Panc1 (cell line): ENCODE measurements at places on chromosomes 2 and 18. TPM values are rescaled to one million over a fixed set of nuclear protein-coding genes. Genes with fewer than 3 reads are reported as not detected.

DNA sequence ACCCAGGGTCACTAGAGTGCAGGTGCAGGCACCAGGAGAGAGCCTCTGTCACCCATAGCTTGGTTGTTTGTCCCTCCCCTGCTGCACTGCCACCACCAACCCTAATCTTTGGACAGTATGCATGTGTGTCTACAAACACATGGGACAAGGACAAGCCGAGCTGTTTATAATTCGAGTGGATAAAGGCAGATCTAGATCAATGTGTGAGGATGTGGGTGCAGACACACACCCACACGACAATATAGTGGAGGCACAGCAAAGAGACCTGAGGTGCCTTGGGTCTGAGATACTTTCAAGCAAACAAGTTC lies 199.2 kb downstream of the TNS1 start:
- no peak for DNase-seq

GRCh38 chr2:169761251-169761969 lies 27.8 kb downstream of the KLHL23 start:
- no peak for DNase-seq

- no peak for DNase-seq
These were observed 168.0 kb downstream of the CERS6 start for GRCh38 chr2:168624028-168624427.

DNA sequence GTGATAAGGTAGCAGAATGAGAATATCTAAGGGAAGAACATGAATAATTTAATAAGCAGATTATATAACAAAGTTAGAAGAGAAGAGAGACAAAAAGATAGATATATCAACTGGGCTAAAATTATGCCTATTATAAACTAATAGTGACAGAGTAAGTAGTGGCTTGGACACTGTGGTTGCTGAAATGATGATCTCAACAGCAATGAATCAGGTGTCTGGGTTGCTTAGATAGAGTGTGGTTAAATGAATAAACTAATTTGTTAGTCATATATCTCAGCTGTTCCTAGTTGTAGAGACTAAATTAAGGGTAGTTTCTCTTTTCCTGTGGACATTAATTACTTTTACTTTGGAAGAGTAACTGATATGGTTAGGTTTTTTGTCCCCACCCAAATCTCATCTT lies 1485.4 kb upstream of the CELF4 start:
- DNase-seq, result no peak

DNA sequence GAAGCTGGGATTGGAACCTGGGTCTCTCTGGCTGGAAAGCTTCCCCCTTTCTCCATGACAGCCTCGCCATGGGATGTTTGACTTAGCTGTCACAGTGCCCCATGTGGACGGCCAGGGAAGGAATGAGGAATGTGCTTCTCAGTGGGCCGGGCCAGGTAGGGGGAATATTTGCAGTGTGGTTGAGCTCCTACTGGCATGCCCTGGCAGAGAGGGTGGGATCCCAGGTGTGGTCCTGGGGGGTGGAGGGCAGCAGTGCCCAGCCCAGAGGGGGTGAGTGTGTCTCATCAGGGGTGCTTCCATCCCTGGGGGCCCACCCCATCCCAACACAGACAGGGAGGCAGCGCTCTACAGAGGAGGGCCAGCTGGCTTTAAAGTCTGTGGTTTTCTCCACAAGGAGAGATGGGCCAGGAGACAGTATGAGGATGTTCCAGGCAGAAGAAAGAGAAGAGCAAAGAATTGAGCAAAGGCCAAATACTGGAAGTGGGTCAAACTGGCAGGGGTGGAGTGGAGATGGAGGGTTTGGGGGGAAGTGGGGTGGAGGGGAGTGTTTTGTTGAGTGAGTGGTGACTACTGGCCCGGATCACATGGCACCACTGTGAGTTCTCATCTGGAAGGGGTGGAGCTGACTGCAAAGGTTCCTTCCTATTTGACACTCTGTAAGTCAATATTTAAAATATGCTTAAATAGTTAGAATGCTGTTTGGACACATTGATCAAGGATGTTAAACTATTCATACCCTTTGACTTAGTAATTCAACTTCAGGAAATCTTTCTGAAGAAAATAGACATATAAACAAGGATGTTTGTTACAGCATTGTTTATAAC lies 94.0 kb downstream of the MYCN start:
- no peak for DNase-seq

DNA sequence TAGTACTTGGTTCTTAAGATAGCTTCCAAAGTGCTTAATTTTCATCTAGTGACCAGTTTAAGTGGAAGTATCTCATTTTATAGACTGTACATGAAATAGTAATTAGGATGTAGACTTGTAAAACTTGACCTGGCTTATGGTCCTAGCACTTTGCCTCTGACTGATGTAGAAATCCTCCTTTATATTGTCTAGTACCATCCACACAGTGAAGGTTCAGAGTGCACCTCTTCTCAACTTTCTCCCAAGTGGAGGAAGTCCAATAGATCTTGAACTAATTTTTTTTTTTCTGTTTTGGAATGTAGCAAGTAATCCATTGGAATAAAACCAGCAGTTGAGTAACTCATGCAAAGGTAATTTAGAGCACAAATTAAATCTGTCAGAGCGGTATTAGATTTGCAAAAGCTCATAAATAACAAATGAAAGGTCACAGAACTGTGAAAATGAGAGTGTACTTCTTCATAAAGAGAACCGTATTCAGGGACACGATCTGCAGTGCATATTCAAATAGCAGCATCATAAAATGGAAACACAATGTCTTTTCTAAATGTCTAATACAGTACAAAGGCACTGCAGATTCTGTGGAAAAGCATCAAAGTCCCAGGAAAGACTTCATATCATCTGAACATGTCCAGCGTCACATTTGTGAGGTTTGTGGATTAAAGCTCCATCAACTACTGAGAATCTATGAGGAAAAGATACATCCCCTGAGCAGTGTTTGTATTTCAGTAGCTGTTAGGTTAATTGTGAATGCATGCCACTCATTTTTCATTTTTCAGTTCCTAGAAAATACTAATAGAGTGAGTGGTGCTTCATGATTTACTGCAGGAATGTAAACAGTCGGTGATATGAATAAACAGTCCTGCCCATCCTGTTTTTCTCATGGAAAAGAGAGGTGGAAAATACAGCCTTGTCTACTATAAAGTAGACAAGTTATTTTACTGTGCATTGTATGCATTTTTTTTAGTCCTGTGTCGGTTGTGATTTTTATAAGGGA lies 100.7 kb downstream of the LYPD6 start:
- no peak for DNase-seq

SERPINB10 gene
- total RNA-seq, result not detected
